Activated CD4-positive, CD25-positive, alpha-beta regulatory T cell (primary cell): ENCODE measurements at places on chromosomes 5 and 9.

DNA sequence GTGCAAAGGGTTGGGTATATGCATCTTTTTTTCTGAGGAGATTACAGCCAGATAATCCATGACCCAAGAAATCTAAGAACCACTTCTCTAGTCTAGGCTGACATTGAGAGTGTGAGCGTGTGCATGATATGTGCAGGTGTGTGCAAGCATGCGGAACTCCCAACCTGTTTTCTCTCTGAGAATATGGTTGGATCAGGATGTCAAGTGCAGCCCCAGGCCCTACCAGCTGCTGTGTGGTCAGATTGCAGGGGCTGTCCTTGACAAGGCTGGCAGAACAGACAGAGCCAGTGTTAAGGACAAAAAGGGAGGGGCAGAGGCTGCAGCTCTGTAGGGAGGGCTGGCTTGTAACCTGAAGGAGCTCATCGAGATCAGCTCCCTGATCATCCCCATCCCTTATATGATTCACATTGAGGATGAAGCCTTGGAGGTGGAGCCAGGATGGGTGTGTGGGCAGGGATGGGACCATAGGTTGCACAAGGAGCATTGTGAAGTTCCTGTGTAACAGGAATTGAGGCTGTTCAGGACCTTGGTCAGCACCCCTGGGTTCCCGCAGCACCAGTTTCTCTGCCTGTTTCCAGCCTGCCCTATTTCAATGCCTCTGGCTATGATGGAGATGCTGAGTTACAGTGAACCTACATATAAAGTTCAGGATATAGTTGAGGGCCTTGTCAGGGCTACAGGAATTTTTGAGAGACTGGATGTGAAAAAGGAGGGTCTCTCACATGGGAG lies 52.6 kb upstream of the ARAP3 start:
- no peak for DNase-seq

DNA sequence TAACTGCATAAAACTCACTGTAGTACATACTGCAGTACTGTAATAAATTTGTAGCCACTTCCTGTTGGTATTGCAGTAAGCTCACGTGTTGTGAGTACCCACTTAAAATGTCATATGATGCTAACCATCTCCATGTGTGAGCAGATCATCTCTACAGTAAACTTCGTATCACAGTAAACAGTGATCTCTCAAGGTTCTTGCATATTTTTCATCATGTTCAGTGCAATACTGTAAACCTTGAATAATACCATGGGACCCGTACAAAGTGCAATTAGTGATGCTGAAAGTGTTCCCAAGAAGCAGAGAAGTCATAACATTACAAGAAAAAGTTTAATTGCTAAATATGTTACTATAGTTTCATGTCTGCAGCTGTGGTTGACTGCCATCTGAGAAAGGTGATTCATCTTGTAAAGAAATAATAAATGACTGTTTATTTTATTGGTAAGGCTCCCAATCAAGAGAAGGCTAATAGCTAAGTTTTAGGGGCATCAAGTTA lies 253.8 kb upstream of the POU5F2 start:
- DNase-seq, result no peak

DNA sequence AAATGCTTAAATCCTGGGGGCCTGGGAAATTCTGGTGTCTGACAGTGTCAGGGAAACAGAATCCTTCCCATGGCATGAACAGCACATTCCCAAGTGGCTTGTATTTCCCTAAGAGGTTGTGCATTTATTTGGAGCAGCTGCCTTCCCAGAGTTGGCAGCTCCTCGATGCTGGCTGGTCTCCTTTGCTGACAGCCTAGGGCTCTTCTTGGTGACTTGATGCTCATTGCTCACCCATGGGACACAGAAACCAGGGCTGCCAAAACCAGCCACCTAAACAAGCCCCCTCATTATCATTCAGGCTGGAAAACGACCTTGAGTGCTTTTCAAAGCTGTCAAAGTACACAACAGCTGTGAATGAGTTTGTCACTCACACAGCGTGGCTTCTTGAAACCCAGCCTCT lies 24.2 kb downstream of the ENHO start:
- DNase-seq, result no peak

GRCh38 chr5:133287500-133287899 lies 235.7 kb downstream of the HSPA4 start:
- no peak for DNase-seq

GRCh38 chr5:167696558-167697314 lies 594.7 kb upstream of the WWC1 start:
- DNase-seq, result no peak
